ENCODE measurements at places on chromosomes 1 and 21.

- no peak for DNase-seq
Observed at GRCh38 chr1:152479792-152480595, 30.6 kb upstream of the LCE5A start.

- no peak for DNase-seq
Observed at GRCh38 chr1:151756291-151756690, 7.0 kb downstream of the MRPL9 start.

DNA sequence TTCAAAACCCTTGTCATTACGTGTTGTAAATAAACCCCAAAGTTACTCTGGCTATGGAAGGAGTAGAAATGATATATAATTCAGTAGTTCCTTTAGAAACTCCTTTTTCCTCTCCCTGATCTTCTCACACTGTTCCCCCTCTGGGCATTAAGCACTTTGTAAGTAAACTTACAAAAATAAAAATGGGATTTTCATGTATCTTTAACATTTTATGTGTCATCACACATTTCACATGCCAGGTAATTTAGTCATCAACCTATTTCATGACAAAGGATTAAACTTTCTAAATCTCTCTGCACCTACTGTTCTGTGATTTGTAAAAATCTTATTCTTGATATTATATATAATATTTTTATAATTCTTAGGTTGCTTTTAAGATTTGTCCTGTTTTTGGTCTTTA lies 176.9 kb downstream of the NEK7 start:
- DNase-seq, result no peak

DNA sequence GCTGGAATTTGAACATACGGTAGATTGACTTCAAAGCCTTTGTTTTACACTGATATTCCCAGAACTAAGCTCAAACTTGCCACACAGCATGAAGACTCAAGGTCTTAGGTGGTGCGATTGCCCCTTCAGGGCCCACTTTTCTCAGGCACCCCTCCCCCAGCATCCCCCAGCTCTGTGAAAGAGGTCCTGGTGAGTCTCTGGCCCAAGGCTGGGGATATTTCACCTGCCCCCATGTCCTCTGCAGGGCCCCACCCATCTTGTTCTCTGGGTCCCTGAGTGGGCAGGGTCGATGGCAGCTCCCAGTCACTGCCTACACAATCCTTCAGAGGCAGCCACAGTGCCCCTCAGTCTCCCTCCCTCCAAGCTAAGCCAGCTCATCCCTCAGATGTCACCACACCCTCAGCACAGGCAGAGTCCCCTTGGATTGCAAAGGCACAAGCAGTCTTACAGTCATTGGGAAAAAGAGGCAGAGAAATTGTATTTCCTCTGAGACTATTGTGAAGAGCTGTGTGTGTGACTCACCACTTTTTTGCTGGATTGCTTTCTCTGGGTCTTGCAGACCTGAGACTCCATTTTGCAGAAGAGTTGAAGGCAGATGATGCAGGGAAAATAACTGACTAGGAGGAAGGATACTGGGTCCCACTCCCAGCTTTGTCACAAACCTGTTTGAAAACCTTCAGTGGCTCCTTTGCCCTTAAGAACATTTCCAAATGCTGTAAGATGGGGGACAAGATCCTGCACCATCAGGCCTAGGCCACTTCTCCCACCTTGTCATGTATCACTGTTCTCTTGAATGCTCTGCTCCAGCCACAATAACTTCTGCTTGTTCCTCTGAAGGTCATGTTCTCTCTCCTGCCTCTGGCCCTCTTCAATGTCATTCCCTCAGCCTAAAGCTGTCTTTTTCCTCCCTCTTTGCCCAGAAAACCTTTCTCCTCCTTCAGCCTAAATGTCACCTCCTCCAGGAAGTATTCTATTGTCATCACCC lies 119.1 kb upstream of the GRIK3 start:
- DNase-seq, result no peak

DNA sequence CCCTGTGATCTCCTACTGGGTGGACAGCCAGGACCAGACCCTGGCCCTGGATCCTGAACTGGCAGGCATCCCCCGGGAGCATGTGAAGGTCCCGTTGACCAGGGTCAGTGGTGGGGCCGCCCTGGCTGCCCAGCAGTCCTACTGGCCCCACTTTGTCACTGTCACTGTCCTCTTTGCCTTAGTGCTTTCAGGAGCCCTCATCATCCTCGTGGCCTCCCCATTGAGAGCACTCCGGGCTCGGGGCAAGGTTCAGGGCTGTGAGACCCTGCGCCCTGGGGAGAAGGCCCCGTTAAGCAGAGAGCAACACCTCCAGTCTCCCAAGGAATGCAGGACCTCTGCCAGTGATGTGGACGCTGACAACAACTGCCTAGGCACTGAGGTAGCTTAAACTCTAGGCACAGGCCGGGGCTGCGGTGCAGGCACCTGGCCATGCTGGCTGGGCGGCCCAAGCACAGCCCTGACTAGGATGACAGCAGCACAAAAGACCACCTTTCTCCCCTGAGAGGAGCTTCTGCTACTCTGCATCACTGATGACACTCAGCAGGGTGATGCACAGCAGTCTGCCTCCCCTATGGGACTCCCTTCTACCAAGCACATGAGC lies 17.2 kb upstream of the SLC25A44 start:
- no peak for DNase-seq

- DNase-seq, result no peak
Observed at GRCh38 chr1:2235300-2235998, 7.3 kb downstream of the SKI start.

DNA sequence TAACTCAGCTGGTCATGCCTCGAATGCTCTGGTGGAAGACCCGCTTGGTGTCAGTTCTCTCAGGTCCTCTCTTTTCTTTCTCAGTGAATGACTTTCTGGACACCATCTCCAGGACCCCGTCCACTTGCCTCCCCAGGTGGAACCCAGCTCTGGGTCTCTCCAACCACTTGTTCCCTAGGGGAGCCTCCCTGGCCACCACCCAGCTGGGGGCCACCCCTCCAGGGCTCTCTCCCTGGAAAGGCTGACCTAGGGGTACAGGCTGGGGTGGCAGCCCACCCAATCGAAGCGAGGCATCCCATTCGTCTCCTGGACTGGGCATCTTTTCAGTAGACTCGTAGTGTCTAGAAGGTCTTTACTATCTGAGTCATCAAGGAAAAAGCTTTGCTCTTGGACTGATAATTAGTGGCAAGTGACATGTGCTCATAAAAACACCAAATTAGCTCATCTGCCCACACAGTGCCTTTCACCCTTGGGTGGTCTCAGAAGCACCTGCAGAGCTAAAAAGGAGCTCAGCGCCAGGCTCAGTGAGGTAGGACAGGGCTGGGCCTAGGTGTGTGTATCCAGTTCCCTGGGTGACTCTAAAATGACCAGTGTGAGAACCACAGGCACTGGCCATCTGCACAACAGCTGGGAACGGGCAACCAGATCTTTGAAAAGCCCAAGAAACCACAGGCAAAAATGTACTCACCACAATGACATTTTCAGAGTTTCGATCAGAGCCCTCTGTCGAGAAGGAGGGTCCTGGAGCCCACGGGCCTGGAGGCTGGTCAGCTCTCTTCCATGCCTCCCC lies 2.4 kb upstream of the PDXK start:
- DNase-seq, result no peak
